ENCODE measurements at places on chromosomes 7 and 10.

- no peak for DNase-seq
These were observed 405.0 kb upstream of the GALNT17 start for GRCh38 chr7:70726951-70727378.

GRCh38 chr10:132882069-132882951, 60.1 kb downstream of the CFAP46 start:
- no peak for DNase-seq

- DNase-seq, result no peak
These were observed 58.6 kb upstream of the FEZF1 start for GRCh38 chr7:122363144-122363543.

DNA sequence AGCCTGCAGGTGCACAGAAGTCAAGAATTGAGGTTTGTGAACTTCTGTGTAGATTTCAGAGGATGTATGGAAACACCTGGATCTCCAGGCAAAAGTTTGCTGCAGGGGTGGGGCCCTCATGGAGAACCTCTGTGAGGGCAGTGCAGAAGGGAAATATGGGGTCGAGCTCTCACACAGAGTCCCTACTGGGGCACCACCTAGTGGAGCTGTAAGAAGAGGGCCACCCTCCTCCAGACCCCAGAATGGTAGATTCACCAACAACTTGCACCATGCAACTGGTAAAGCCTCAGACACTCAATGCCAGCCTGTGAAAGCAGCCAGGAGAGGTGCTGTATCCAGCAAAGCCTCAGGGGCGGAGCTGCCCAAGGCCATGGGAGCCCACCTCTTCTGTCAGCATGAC, 205.8 kb downstream of the CCSER2 start:
- DNase-seq, result no peak

GRCh38 chr7:50329775-50330174, 25.3 kb downstream of the IKZF1 start:
- DNase-seq, result no peak

DNA sequence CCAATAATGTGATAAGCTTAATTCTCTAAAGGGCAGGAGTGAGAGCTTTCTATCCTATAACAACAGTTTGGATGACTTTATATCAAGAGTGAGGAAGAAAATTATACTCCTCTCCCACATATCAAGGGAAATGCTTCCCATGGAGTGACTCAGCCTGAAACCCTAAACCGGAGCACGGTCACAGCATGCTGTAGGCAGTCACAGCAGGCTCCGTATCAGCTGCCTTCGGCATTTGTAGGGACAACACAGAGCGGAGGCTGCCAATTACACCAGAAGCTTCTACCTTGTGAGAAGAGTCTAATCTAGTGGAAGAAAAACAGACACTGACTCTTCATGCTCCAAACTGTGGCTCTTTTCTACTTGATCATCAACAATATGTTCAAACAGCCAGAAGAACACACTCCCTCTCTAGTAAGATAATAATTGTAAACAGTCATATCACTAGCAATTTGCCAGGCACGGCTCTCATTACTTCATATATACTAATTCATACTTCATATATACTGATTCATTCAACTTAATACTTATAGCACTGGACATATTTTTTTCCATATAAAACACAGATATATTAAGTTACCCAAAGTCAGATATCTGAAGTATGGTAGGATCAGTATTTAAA, 65.9 kb downstream of the DGKB start:
- no peak for DNase-seq

GRCh38 chr10:132476146-132477065, 61.2 kb upstream of the INPP5A start:
- DNase-seq, result no peak

- no peak for DNase-seq
These were observed 42.8 kb downstream of the HSPA12A start for GRCh38 chr10:116699471-116700150.

- DNase-seq, result no peak
These were observed 113.7 kb downstream of the CDK14 start for GRCh38 chr7:90709501-90710465.

DNA sequence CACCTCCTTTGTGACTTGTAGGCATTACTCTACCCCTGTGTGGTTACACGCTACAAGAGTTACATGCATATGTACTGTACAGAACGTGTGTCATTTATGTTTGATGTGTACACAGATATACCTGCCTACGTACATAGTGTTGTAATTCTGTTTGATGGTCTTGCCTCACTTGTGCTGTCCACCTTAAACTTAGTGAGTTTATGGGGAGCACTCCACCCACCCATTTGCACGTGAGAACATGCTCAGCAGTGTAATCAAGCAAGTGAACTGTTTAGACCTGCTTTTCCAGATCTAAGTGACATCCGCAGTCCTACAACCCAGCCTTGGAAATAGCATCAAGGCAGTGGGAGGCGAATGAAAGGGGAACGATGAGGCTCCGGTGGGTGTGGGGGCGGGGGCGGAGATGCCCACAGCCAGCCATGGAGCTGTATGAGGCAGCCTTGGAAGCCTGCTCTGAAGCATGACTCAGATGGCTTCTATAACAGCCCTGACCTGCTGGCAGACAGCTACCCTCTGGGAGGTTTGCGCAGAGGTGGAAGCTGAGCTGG, 52.1 kb downstream of the SUFU start:
- no peak for DNase-seq

GRCh38 chr10:96357038-96357620, 1.7 kb downstream of the OPALIN start:
- no peak for DNase-seq

DNA sequence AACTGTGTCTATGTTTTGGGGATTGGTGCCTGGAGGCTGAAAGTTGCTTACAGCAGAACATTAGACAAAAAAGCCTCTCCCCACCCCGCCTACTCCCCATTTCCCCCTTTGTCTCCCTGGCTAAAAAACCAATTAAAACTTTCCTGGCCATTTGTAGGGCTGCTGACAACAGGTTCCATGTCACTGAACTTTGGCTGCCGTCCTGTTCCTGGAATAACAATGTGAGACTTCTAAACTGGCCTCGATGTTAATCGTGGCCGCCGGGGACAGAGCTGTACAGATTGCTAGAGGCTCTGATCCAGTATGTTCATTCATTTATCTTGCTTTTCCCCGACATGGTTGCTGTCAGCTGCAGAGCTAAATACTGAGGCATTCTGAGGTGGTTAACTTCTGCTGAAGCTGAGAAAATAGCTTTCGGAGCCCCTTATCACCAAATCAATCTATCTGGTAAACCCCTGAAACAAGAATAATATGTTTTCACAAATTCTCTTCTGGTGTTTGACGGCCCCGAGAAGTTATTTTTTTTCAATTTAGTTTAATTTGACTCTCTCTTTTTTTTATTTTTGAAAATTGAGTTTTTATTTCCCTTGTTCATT, 271.6 kb downstream of the GFRA1 start:
- DNase-seq, result no peak

GRCh38 chr7:148715027-148715426, 16.3 kb downstream of the CUL1 start:
- DNase-seq, result no peak

- no peak for DNase-seq
These were observed 42.4 kb downstream of the PLXNA4 start for GRCh38 chr7:132533916-132534315.

DNA sequence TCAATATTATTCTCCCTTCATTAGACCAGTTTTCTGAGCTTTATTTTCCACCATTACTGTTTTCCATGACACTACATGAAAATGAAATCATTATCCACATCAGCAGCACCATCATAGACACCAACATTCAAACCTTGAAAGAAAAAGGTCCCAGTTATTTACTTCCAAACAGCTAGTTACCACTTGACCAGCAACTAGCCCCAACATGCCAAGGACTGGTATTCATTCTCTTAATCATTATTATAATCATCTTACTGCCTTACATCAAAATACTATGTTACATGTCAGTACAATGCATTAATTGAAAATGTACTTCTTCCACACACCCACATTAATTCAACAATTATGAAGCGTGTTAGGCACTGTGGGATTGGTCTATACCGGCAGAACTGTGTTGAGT, 199.4 kb downstream of the TSPAN12 start:
- DNase-seq, result no peak

- no peak for DNase-seq
These were observed 305.5 kb downstream of the ACTR3B start for GRCh38 chr7:153065051-153065450.

GRCh38 chr10:484925-485661, 204.4 kb downstream of the DIP2C start:
- DNase-seq, result no peak

DNA sequence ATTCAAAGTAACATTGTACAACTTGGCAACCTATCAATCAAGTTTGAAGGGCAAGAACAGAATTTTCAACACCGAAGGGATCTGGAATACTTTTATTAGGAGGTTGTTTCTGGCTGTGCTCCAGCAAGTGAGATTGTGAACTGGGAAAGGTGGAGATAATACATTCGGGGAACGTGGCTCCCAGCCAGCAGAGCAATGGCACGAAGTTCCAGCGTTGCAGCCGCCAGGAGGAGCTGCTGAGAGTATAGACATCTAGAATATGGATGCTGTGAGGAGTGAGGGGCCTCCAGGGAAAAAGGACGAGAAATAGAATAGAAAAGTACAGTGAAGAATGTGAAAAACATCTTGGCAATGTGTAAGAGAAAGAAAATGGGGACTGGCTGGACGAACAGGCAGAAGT, 69.5 kb downstream of the TCERG1L start:
- no peak for DNase-seq

DNA sequence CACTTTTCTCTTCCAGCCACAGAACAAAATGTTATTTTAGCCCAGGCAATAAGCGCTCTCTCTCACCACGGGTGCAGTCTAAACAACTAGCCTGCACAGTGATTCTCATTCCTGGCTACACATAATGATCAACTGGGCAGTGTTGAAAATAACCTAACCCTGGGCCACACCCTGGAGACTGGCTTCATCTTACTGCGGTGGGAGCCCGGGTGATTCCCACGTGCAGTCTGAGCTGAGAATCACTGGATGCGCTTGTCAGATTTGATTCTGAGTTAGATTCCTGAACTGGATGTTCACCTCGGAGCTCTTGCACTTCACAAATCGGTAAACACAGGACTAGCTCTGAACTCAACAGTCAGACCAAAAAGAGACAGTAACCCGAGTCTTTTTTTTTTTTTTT, 14.9 kb downstream of the ZC3HAV1 start:
- DNase-seq, result no peak

- DNase-seq, result no peak
These were observed 525.8 kb downstream of the KIF20B start for GRCh38 chr10:90227217-90227656.

DNA sequence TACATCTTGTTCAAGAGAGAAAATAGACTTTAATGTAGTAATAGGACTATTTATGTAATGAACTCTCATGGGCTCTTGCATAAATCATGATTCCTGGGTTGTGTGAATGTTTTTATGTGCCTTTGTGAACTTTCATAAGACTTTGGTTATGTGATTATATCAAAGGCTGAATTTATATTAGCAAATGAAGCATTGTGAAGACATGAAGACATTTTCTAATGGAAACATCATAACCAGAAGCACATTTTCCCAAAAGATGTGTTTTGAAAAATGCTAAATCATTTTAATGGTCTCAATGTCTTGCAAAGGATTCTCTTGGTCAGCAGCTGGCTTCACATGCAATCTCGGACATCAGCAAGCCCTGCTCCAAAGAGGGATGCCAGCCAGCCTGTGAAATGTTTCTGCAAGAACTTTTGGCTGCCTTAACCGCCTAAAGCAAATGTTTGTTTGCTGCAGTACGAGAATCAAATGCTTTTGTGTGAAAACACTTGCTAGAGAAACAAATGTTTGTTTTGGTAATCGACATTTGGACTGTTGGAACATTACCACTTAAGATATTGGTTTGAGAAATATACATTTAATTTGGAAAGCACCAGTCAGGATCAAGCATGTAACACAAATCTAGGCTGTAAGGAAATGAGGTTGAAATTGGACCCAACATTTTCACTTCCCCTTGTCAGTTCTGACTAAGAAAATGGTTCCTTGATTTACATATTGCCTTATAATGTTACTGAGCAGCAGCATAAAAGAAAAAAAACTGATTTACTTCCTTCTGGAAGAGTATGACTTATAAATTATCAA, 102.1 kb downstream of the RTKN2 start:
- no peak for DNase-seq

- DNase-seq, result no peak
These were observed 82.4 kb downstream of the SHH start for GRCh38 chr7:155729847-155730246.

DNA sequence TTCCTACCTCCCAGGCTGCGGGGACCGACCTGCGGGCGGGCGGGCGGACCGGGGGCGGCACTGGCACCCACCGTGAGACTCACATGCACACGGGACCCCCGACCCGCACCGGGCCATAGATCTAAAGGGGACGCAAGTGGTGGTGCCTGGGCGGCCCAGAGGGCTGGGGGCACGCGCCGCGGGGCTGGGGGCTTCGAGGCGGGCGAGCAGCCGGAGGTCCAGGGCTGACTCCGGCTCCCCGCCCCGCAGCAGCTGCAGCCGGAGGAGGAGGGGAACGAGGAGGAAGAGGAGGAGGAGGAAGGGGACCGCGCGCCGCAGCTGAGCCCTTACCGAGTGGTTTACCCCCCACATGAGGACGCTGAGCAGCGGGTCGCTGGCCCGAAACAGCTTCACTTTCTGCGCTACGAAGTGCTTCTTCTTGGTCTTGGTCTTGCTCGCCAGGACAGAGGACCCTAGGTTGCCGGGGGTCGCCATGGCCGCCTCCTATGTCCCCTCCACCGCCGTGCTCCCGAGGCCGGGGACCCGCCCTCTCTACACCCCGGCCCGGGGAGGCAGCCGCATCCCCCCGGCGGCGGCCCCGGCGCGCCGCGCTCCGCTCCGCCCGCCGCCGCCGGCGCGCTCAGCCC, 412 bp downstream of the PIP4K2A start:
- DNase-seq, result no peak

DNA sequence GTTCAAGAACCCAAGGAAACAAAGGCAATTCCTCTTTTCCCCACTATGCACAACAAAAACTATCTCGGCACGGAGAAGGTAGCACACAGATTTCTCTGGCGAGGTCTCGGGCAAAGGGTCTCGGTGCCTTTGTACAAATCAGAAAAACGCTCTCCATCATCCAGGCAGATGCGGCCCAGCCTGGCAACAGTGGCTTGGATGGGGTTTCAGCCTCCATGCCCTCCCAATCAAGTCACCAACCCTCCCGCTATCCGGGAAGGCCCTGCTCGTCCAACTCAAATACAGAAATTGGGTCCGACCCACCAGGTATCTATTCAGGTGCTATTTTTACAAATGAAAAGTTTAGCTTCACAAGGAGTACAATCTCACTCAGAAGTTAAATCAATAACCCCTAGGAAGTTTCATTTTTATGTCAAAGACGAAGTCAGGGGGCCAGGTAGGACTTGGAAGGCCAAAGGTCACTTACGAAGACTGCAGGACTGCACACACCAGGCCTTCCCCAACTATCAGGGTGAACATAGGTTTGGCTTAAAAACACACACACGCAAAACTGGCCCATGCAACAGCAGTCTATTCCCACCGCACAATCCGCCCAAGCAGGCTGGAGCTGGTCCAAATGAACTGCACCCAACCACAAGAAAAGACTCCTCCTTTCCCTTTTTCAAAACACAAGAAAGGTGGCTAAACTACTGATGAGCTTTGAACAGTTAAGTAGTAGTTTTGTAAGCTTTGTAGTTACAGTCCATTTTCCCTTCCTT, 43.0 kb downstream of the GNA12 start:
- no peak for DNase-seq

Data from GM12892 (cell line).